ENCODE measurements at places on chromosomes 3 and 15.

DNA sequence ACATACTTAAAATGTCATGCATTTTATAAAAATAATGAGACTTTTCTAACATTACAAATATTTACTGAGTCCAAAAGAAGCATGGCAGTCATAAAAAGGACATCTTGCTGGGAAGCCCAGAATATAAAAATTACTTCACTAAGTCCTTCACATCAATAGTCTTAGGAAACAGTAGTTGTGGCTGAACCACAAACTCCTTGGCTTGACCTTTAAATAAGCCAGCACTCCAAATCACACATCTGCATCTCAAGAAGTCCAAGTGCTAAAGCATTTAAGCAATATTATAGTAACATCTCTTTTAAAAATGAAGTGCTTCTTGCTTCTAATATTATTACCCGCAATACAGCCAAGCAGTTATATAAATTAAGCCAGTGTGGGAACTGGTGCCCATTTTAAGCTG is 8.8 kb downstream of the CCNL1 start:
- no peak for DNase-seq

GRCh38 chr3:12471241-12471640 is 13.0 kb upstream of the TSEN2 start:
- DNase-seq, result no peak

- no peak for DNase-seq
These were observed 123.2 kb upstream of the BNIP2 start for GRCh38 chr15:59812250-59812870.

- no peak for DNase-seq
These were observed 7.1 kb upstream of the PXK start for GRCh38 chr3:58325525-58325992.

- DNase-seq, result peak; percentile 87
These were observed 58.8 kb downstream of the ARHGAP31 start for GRCh38 chr3:119352863-119353527.

- peak; percentile 83 for DNase-seq
These were observed 57.8 kb upstream of the NMD3 start for GRCh38 chr3:161163297-161163696.

- DNase-seq, result no peak
These were observed 38.5 kb downstream of the KLF13 start for GRCh38 chr15:31365032-31365654.

DNA sequence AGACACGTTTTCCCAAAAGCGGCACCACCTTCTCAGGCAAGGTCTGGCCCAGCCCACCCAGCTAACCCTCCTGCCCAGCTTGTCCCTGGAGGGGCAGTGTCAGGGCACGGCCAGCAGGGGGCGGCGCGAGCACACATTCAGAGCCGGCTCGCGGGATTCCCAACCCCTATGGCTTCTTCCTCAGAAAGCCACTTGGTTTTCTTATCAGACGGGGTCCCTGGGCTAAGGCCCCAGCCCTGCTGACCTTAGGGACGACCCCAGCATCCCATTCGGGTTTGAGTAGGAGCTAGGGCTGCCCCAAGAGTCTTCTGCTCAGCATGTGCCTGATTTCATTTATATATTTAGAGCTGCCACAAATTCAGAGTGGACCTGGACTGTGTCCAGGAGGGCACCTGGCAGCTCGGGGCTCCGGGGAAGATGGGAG is 14.5 kb downstream of the RLBP1 start:
- peak; percentile 70 for DNase-seq

DNA sequence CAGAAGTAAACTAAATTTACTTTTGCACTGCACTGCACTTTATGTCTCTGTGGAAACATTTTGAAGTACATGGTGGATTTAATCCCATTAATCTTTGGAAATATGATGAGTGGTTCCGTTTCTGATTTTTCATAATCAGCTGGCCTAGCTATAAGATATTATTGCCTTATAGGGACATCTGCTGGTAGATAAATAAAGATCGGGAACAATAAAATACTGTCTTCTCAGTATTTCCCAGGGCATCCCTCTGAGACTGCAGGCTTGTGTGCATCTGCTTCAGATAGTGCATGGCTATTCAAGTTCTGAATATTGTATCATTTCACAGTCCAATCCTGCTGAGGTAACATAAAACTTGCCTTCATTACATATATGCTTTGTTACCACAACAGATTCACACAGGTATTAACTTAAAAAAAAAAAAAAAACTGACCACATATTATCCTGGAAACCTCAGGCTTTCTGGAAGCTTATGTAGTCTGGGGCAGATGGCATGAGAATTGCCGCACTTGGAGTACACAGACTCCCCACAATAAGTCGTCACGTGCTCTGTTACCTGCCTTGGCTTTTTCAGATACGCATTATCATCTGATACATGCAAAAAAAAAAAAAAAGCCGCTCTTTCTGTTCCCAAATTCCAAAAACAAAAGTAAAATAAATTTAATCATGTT is 330.8 kb upstream of the AGTR1 start:
- DNase-seq, result peak; percentile 45

- peak; percentile 47 for DNase-seq
These were observed 22.7 kb upstream of the IREB2 start for GRCh38 chr15:78415284-78415683.

- no peak for DNase-seq
These were observed 35.4 kb upstream of the ARHGEF26 start for GRCh38 chr3:154085799-154086198.

- no peak for DNase-seq
These were observed 37.2 kb downstream of the EEFSEC start for GRCh38 chr3:128190501-128190900.

- DNase-seq, result peak; percentile 53
These were observed 577.7 kb downstream of the FOXP1 start for GRCh38 chr3:71005702-71006321.

DNA sequence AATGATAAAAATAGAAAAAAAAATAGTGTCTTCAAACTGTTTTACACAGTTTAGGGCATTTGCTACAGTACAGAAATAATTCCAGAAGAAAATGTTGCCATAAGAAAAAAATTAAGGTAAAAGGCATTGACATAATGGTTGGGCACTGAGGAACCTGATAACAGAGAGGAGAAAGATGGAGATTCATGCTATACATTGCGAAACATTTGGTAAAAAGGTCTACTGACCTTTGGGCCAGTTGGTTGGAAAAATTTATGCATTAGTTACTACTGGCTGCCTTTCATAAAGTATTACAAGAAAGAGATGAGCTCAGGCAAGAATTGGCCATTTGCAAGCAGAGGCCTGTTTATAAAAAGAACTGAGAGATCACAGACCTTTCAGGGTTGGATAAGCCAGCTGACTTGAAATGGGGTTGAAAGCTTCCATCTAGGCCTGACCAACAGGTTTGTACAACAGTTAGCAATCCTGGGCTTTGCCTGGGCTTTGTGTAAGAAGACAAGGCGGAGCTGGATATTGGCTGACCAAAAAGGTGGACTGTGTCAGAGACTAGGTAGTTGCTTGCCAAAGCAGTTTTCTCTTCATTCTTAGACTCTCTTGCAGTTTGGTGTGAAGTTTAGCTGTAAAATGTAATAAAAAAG is 166.6 kb upstream of the MCTP2 start:
- DNase-seq, result no peak

- DNase-seq, result no peak
These were observed 346.7 kb upstream of the TGFBR2 start for GRCh38 chr3:30259730-30260129.

Measured in cardiac fibroblast (primary cell).